ENCODE measurements at places on chromosomes 6 and 20.

DNA sequence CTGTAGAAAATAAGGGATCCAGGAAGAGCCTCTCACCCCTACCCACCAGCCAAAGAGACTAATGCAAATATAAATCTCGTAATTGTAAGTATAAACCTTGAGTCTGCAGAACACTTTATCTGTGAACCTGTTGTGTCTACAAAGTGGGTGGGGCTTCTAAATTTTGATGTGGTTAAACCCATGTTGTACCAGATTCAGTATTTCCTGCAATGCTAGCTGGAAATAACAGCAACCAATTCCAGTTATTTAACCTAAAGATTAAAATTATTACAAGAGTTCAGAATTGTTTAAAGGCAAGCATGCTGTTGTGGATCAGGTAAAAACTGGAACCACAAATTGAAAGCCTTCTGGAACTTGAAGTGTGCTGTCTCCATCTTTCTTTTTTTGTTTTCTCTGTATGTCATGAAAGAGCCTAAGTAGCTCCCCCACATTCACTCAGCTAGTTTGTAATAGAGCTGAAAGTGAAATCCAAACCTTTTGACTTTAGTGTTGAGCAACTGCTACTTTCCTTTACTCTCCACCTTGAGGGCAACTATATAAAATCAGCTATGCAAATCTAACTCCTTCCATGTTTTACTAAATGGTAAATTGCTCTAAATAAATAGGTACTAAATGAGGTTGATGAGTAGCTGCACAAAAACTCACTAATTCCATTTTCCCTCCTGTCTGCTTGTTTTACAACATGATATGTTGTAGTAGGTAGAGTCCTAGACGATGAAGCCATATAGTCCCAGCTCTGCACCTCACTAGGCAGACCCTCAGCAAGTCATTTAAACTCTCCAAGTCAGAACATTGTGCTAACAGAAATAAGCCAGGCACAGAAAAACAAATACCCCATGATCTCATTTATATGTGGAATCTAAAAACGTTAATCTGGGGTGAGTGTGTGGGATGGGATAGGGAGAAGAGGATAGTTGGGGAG lies 17.9 kb upstream of the THEMIS start:
- no peak for DNase-seq

GRCh38 chr6:82617648-82618047 lies 254.0 kb downstream of the TPBG start:
- DNase-seq: no peak

DNA sequence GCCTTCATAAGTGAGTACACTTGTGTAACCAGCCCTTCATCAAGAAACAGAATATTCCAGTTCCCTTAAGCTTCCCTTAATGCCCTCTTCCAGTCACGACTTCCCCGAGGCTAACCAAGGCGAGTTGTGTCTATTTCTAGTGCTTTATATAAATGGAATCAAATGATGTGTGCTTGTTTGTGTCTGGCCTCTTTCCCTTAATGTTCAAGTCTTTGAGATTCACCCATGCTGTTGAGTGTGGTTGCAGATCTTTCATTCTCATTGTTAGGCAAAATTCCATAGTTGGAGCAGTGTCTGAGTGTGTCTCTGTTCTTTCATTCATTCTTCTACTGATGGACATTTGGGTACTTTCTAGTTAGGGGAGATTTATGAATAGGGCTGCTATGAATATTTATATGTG lies 135.0 kb downstream of the CEBPB start:
- DNase-seq: no peak

GRCh38 chr20:25399037-25399430 lies 8.4 kb upstream of the ABHD12 start:
- DNase-seq: peak; percentile 63

- no peak for DNase-seq
Measured at GRCh38 chr6:72636215-72636614, 14.4 kb downstream of the KCNQ5 start.

DNA sequence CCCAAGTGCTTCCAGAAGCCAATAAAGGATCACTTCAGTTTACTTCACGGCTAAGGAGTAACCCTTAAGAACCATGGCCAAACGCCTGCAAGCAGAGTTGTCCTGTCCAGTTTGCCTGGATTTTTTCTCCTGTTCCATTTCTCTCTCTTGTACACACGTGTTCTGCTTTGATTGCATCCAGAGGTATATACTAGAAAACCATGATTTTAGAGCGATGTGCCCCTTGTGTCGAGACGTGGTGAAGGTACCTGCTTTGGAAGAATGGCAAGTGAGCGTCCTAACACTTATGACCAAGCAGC lies 2.5 kb downstream of the RFPL4B start:
- DNase-seq: no peak

DNA sequence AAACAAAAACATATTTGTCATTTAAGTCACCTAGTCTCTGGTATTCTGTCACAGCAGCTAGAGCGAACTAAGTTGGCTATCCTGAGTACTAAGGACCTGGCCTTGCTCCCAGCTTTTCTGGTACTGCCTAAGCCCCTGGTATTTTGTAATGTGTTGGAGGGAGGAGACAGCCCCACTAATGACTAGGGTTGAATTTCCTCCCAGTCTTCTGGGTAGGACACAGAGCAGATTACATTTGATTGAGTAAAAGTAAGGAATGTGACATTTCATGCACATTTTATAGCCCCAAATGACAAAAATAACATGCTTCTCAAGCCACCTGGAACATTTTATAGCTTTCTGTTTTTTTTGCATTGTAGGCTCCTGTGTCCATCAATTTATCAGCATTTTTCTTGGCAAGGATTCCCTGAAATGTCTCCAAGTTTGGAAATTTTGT lies 47.9 kb upstream of the DDR1 start:
- peak; percentile 74 for DNase-seq

- DNase-seq: no peak
Measured at GRCh38 chr6:82333781-82334180, 29.8 kb upstream of the TPBG start.

DNA sequence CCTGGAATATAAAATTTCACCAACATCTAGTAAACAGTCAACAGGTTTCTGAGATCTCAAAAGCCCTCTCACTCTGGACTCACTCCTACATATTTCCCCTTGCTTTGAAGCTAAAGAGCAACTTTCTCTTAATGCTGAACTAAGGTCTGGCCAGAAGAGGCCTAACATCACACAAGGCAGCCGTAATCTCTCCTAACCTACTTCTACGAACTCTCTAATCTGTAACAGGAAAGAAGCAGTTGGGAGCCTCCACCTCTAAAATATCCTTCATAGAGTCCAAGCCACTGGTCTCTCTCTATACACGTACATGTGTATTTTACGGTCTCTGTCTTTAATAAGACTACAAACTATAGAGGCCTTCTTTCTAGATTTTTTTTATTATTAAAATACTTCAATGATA lies 72.0 kb downstream of the REV3L start:
- no peak for DNase-seq

DNA sequence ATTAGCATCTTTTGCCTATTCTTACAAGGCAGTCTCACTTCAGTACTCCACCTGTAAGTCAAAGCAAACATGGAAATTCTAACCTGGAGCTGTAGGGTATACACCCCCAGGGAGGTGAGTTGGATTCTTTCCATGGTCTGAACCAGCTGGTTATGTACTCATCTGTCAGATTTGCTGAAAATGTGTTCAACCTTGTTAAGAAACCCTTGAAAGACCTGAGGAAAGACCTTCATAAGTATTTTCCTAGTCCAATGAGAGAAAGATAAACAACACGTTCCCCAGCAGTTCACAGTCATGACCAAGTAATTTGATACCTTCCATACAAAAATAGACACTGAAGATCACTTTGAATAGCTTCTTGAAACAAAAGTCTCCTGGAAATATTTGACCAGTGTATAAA lies 42.5 kb downstream of the ID4 start:
- no peak for DNase-seq

DNA sequence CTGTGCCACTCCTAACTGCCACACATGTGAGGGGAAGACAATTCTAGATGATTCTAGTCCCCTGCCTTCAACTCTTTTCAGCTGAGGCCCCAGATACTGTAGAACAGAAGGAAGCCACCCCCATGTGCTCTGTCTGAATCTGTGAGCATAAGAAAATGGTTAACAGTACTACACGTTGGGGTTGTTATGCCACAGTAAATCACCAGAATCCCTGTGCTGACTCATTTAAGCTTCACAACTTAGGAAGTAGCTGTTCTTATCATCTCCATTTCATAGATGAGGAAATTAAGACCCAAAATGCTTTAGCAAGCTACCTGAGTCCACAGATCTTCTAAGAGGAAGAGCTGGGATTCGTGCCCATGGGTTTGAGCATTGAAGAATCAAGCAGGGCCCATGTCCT lies 27.4 kb upstream of the SCRT2 start:
- no peak for DNase-seq

GRCh38 chr6:166782520-166782919 lies 155.5 kb upstream of the RPS6KA2 start:
- no peak for DNase-seq

DNA sequence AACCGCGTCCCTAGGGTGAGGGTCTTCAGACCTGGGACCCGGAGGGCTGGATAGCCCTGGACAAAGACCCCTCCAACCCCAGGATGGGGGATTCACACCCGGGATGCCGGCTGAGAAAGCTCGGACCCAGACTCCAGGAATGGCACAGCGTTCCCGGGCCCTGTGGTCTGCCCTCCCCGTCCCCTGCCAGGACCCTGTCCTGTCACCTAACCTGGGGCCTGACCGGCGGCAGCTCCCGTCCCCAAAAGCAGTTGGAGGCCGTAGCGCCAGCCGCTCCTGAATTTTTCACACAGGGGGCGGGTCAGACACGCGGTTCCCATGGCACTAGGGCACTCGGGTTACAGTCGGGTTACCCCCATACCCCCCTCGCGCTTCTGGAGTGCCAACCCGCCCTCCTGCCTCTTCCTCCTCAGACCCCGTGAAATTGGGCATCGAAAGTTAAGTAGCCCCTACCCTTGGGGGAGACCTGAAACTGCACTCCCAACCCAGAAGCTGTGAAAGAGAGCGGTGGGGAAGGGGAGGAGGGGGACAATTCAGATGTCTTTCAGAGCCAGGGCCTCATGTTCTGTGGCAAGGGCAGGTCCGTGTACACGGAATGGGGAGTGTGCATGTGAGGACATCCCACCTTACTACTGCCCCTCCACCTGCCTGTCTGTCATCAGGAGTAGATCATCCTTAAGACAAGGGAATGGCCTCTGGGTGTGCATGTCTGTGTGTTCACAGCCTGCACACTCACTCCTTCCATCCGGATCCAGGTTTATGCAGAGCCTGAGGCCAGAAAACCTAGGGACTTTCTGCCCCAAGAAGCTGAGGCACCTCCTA lies 595 bp downstream of the REM1 start:
- no peak for DNase-seq

- DNase-seq: peak; percentile 18
Measured at GRCh38 chr6:36340618-36341454, 4.1 kb upstream of the BNIP5 start.

DNA sequence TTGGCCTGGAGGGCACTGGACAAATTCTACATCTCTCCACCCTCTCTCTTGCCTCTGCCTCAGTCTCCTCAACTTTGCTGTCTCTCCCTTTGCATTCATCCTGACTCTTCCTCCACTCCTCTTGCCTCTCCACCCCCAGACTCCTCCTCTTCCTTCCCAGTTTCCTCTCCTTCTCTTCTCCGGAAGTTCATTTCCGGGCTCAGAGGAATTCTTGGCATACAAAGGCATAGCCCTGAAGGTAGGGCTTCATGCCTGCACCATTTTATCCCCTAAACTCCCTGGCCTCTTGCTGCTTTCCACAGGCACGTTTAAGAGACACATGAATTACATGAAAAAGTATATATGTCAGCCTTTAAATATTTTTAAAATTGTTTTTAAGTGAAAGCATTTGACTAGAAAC lies 10.6 kb downstream of the BFSP1 start:
- DNase-seq: no peak

- DNase-seq: peak; percentile 45
Measured at GRCh38 chr20:62501801-62502495, 26.2 kb upstream of the GATA5 start.

Data from stromal cell of bone marrow (primary cell).